ENCODE measurements at places on chromosomes 7 and 10. TPM values are rescaled to one million over a fixed set of nuclear protein-coding genes. Genes with fewer than 3 reads are reported as not detected.

- H3K4me3 ChIP-seq: peak overlapping the region; percentile 94
- H3K36me3 ChIP-seq: no peaks in the 10 kb centered on the region
- H3K27me3 ChIP-seq: no peaks in the 10 kb centered on the region
Measured at GRCh38 chr10:19815036-19815730, 1.0 kb upstream of the PLXDC2 start.

Gene LRRC61
- 3.6 TPM for total RNA-seq

GRCh38 chr10:60309891-60310290 lies 79.8 kb downstream of the ANK3 start:
- no peak overlapping the region for H3K27ac ChIP-seq
- no peak overlapping the region for H3K4me3 ChIP-seq
- H3K27me3 ChIP-seq: no peaks in the 10 kb centered on the region

DNA sequence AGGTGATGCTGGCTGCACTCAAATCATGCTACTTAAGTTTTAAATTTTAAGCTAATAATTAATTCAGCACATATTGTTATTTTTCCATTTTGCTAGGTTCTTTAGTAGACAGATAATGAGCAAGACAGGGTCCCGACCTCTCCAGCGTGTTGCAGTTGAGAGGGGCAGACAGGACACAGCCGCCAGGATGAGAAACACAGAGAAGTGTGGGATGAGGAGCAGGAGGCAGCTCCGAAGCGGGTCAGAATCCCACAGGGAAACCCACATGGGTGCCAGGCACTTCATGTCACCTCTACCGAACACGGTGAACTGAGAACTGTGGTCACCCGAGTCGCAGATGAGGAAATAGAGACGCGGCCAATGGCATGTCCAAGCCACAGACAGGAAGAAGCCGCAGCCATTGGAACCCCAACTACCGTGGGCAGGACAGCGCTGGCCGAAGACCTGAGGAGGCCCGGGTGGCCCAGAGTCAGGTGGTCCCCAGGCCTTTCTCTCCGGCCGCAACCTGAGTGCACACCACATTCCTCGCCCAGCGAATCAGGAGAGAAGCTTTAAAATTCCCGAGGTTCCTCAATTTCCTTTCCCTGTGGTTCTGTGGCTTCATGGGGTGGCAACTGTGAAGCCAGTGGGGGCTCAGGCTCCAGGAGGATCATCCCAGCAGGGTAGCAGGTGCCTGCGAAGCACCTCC lies 213.0 kb downstream of the DNAJB6 start:
- H3K27me3 ChIP-seq: no peaks in the 10 kb centered on the region
- H3K4me1 ChIP-seq: no peaks in the 10 kb centered on the region
- DNase-seq: no peak
- no peak overlapping the region for H3K4me3 ChIP-seq

Gene OAT
- total RNA-seq: 80.8 TPM

GRCh38 chr7:131692131-131692960 lies 135.9 kb upstream of the PODXL start:
- peaks cover 32% of the 10 kb centered on the region for H3K27me3 ChIP-seq
- peak; percentile 15 for DNase-seq
- peaks cover 2% of the 10 kb centered on the region for H3K4me1 ChIP-seq

DNA sequence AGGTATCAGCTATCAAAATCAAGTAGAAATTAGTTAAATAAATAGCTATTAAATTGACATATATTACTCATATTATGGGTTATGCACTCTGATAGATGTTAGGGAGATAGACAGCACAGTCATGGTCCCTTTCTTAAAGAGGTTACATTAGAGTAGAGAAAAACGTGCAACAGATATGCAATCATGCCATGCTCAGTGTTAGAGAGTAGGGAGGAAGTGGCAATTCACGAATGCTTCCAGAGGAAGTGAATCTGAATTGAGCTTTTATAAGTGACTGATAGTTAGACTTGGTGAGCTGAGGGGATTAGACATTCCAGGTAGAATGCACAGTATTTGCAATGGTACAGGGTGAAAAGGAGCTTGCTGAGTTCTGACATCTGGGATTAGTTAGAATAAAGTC lies 349.8 kb downstream of the NXPH1 start:
- H3K4me3 ChIP-seq: no peak overlapping the region
- H3K4me1 ChIP-seq: no peaks in the 10 kb centered on the region
- no peaks in the 10 kb centered on the region for H3K27me3 ChIP-seq
- H3K36me3 ChIP-seq: no peaks in the 10 kb centered on the region
- DNase-seq: no peak
- H3K27ac ChIP-seq: no peak overlapping the region

DNA sequence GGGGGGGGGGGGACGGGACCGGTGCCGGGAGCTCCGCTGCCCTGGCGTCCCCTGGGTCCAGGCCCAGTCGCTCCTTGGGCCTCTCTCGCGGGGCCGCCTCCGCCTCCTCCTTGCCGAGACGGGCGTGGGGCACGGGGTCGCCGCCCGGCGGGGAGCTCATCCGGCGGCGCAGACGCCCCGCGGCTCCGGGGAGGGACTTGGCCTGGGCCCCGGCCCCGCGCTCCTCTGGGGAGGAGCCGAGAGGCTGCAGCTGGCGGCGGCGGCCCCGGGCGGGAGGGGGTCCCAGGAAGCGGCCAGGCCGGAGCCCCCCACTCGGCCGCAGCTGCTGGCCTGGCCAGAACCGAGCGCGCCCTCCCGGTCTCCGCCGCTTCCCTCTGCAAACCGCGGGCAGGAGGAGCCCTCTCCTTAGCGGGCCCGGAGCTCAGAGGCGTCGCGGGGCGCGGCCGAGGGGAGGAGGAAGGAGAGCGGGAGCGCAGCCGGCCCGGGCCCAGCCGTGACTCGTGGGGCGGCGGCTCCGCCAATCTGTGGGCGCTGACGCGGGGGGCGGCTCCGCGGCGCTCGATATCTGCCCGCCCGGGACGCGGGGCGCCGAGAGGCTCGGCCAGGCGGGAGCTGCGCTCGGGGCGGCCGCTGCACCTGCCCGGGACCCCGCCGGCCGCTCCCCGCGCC lies at the start of gene FAM20C:
TSS of gene FAM20C (plus strand) at position 591 of the 669 bp plus-strand sequence. CDS start 629 bp downstream, outside the sequence.
- H3K4me3 ChIP-seq: peak within 1 kb of the TSS; percentile 63
- peaks cover 66% of the 10 kb centered on the region for H3K4me1 ChIP-seq
- peaks cover 2% of the 10 kb centered on the region for H3K27me3 ChIP-seq
- peak within 1 kb of the TSS; percentile 72 for H3K27ac ChIP-seq

- H3K4me1 ChIP-seq: peaks cover 4% of the 10 kb centered on the region
- no peaks in the 10 kb centered on the region for H3K36me3 ChIP-seq
- H3K27me3 ChIP-seq: no peaks in the 10 kb centered on the region
Measured at GRCh38 chr7:29977886-29978651, 11.5 kb downstream of the SCRN1 start.

Gene DOCK4
- total RNA-seq: 14.0 TPM

GRCh38 chr10:60950300-60950699 lies 6.3 kb upstream of the RHOBTB1 start:
- H3K27ac ChIP-seq: no peak overlapping the region
- no peak for DNase-seq
- no peaks in the 10 kb centered on the region for H3K36me3 ChIP-seq
- H3K4me3 ChIP-seq: no peak overlapping the region
- H3K27me3 ChIP-seq: no peaks in the 10 kb centered on the region

DNA sequence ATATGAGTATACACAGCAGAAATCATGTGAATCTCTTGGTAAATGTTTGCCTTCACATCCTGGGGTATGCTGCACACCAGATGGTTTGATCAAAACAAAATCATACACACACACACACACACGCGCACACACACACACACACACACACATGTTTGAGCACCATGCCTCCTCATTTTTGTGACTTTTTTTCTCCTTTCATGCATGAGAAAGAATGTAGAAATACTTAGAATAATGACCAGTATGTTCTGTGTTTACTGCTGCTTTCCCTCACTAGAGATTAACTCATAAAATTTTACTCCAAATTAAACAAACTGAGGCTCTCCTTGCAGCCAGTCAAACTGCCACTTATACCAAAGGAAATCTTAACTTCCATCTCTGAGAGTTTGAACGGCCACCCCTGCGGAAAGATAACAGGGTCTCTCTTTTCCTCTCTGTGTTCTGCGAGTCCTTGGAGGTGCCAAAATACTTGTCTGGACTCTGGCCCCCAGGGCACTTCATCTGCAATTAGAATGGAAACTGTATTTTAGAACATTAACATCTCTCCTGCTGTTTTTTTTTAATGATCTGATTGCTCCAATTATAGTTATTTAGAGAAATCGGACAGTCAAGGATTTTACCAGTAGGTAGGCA lies 320.8 kb upstream of the NFE2L3 start:
- DNase-seq: no peak
- no peak overlapping the region for H3K4me3 ChIP-seq
- no peaks in the 10 kb centered on the region for H3K27me3 ChIP-seq

GRCh38 chr10:92837456-92837855 lies 10.9 kb upstream of the EXOC6 start:
- H3K4me3 ChIP-seq: no peak overlapping the region
- H3K36me3 ChIP-seq: no peaks in the 10 kb centered on the region
- no peaks in the 10 kb centered on the region for H3K27me3 ChIP-seq
- DNase-seq: no peak

GRCh38 chr7:2853147-2853546 lies 9.0 kb upstream of the GNA12 start:
- DNase-seq: peak; percentile 33
- no peak overlapping the region for H3K27ac ChIP-seq
- H3K4me1 ChIP-seq: no peaks in the 10 kb centered on the region
- H3K4me3 ChIP-seq: no peak overlapping the region
- H3K36me3 ChIP-seq: no peaks in the 10 kb centered on the region

Gene SPAM1
- not detected for total RNA-seq

GRCh38 chr10:17051851-17052250 lies 77.8 kb downstream of the CUBN start:
- no peaks in the 10 kb centered on the region for H3K36me3 ChIP-seq
- DNase-seq: no peak
- no peak overlapping the region for H3K4me3 ChIP-seq
- no peak overlapping the region for H3K27ac ChIP-seq

DNA sequence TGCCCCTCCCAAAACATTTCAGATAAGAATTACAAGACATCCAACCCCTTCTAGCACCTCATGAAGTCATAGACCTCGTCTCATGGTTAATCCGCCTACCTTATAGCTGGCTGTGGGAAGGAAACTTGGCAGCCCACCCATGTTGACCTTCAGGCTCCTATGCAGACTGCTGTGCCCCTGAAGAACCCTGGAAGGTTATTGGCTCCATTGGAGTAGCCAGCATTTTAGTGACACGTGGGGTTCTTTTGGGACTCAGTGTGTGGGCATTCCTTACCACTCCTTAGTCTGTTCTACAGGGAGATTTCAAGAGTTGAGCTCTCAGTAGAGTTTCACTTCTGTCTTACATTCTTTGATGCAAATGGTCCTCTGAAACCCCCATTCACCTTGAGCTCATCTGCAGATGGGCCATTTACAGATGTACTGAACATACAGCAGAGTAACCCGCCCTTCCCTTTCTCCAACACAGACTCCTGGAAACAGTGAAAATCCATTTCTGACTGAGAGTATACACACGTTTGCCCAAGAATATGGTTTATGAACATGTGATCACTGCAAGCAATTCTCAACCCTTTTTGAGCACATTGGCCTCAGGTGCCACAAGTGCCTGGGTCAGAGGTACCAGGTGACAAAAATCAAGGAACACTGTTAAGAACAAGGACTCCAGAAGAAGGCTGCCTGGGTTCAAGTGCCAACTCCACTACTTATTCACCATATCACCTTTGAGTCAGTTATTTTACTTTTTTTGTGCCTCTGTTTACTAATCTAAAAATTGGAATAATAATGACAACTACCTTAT lies 54.0 kb upstream of the HECW1 start:
- no peaks in the 10 kb centered on the region for H3K36me3 ChIP-seq
- H3K4me3 ChIP-seq: no peak overlapping the region
- H3K27me3 ChIP-seq: no peaks in the 10 kb centered on the region
- no peaks in the 10 kb centered on the region for H3K4me1 ChIP-seq
- DNase-seq: no peak

GRCh38 chr7:36747280-36748016 lies 23.2 kb upstream of the AOAH start:
- H3K4me1 ChIP-seq: no peaks in the 10 kb centered on the region
- peaks cover 2% of the 10 kb centered on the region for H3K27me3 ChIP-seq
- no peaks in the 10 kb centered on the region for H3K36me3 ChIP-seq
- H3K4me3 ChIP-seq: no peak overlapping the region

Gene EGR2
- total RNA-seq: 1.5 TPM

DNA sequence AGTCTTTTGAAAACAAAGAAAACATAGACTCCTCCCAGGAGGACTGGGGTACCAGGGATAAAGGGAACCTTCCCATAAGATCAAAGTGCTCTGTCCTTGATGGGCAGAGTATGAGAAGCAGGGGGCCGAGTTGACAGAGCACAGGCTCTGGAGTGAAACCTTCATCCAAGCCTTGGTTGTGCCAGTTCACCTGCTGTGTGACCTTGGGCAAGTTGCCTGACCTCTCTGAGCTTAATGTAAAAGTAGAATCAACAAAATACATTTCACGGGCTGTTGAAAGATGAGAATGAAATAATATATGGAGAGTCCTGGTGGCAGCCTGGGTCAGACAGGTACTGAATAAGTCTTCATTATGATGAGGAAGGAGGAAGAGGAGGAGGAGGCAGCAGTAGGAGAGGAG lies 69.9 kb downstream of the SLIT1 start:
- no peaks in the 10 kb centered on the region for H3K27me3 ChIP-seq
- no peaks in the 10 kb centered on the region for H3K4me1 ChIP-seq
- no peaks in the 10 kb centered on the region for H3K36me3 ChIP-seq
- H3K4me3 ChIP-seq: no peak overlapping the region

DNA sequence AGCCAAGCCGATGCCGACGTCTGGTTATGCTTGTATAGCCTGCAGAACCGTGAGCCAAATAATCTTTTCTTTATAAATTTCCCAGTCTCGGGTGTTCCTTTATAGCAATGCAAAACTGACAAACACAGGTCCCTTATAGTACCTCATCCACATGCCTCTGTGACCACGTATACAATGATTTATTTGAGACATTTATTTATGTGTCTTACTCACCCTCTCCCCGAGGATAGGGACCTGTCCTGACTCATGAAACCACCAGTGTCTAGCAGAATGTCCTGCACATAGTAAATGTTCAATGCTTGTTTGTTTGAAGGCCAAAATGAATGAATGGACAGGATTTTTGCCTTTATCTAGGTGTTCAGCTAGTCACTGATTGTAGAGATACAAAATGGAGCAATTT lies 147.9 kb upstream of the FZD8 start:
- no peak overlapping the region for H3K27ac ChIP-seq
- H3K36me3 ChIP-seq: no peaks in the 10 kb centered on the region
- H3K4me3 ChIP-seq: no peak overlapping the region
- no peak for DNase-seq
- H3K27me3 ChIP-seq: no peaks in the 10 kb centered on the region

Gene MLXIPL
- total RNA-seq: 0.13 TPM

Gene PDZD7
- 1.2 TPM for total RNA-seq

GRCh38 chr10:120177330-120177729 lies 279.7 kb upstream of the PLPP4 start:
- no peaks in the 10 kb centered on the region for H3K4me1 ChIP-seq
- no peak overlapping the region for H3K4me3 ChIP-seq
- H3K27me3 ChIP-seq: no peaks in the 10 kb centered on the region
- no peak for DNase-seq
- H3K36me3 ChIP-seq: no peaks in the 10 kb centered on the region
- H3K27ac ChIP-seq: no peak overlapping the region

Gene SRGN
- total RNA-seq: 22.1 TPM

- no peaks in the 10 kb centered on the region for H3K27me3 ChIP-seq
- H3K27ac ChIP-seq: no peak overlapping the region
- no peak for DNase-seq
- H3K36me3 ChIP-seq: peaks cover 45% of the 10 kb centered on the region
- no peak overlapping the region for H3K4me3 ChIP-seq
- H3K4me1 ChIP-seq: no peaks in the 10 kb centered on the region
Measured at GRCh38 chr10:100254191-100254590, 13.2 kb downstream of the CWF19L1 start.

Gene AMZ1
- 0.13 TPM for total RNA-seq

Gene MAT1A
- 0.04 TPM for total RNA-seq

Gene RTKN2
- total RNA-seq: 2.4 TPM

Measured in muscle of leg (tissue), 16 donors.